T-helper 9 cell (primary cell): ENCODE measurements at places on chromosomes 1 and 21.

GRCh38 chr1:235304549-235305451 is 23.2 kb downstream of the ARID4B start:
- peak; percentile 32 for DNase-seq

GRCh38 chr1:205317311-205317917 is 4.1 kb downstream of the NUAK2 start:
- DNase-seq, result no peak

GRCh38 chr21:36877741-36878140 is 88.7 kb downstream of the HLCS start:
- DNase-seq, result no peak

- DNase-seq, result no peak
These were observed 117.9 kb upstream of the HMGB4 start for GRCh38 chr1:33745942-33746341.

DNA sequence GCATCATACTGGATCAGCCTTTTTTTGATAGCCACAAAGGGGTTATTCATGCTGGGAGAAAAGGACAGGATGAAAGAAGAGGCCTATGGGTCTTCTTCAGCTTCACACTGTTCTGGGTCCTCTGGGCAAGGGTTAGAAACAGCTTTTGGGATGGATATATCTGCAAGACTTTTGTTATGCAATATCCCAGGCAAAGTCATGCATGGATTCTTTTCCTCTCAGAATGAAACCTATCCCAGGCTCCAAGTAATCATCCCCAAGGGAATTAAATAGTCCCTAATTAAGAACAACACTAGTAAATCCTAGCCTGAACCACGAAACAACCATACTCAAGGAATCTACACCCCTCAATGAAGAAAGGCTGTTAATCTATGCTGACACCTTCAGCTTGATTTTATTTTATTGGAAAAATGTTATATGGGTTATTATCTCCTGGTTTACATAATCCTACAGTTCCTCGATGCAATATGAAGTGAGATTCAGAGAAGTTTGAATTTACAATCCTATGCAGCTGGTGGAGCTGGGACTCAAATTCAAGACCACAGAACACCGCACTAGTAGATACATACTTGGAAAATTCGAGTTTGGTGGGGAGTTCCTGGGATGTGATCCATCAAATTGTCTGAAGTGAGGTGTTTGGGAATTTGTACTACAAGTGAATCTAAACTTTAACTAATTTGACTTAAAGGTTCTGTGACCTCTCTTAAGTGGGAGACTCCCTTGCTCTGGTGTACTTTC is 338.6 kb downstream of the TBX15 start:
- DNase-seq, result no peak

GRCh38 chr1:63148825-63149645 is 173.3 kb upstream of the FOXD3 start:
- no peak for DNase-seq

- DNase-seq, result no peak
These were observed 136.8 kb downstream of the PTPRC start for GRCh38 chr1:198775606-198776005.

- DNase-seq, result no peak
These were observed 1106.6 kb upstream of the B3GALT2 start for GRCh38 chr1:194292966-194293365.

DNA sequence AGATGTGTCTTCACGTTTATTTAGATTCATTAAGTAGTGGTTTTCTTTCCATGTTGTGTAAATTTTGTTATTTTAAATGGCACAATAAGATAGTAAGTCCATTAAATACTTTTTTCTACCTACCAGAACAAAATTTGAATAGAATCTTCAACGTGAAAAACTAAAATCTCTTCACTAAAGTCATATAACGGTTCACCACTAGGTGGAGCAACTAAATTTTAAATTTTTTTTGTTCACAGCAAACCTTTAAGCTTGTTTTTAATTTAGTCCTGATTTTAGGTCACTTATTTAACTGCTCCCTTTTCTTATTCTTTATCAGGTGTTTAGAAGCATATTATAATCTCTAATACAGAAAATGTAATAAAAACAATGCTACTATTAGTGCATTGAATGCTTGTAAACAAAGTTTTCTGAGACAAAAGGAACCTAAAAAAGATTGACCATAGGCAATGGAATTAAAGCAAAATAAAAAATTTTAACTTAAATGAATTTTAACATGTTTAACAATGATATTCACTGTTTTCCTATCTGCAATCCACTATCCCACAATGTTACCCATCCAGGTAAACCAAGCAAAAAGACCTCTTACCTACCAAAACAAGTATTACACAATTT is 28.3 kb upstream of the PKN2 start:
- DNase-seq, result no peak

DNA sequence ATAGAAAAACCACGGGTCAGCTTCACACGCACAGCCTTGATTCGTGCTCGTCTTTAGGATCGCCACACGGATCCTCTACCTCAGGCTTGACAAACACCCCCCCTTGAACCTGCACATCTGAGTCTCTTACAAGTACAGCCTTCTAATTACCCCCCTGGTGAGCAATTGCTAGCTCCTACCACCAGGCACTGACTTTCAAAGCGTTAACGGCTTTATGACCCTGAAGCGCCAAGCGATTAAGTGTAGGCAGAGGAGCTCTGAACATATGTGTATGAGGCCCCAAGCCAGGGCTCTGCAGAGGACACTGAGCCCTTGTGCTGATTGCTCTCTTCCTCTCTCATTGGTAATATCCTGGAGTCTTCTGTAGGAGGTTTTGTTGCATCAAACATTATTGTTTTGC is 55.7 kb upstream of the EPHA8 start:
- DNase-seq, result no peak

- DNase-seq, result no peak
These were observed 6.6 kb downstream of the HEYL start for GRCh38 chr1:39632682-39633417.

DNA sequence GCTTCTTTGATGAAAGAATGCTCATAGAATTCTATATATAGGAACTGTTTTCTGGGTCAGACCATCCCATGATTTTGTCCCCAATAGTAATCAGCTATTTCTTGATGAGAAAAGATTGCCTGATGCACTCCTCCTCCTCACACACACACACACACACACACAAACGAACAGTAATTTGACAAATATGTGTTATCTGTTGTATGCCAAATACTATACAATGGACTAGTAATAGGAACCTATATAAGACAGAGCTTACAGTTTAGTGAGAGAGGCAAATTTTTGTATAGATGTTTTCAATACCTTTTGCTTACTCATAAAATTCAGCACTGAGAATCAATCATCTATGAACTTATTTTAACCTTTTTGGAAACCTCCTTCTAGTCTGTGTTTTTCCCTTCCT is 76.8 kb downstream of the PLA2G4A start:
- DNase-seq, result no peak

DNA sequence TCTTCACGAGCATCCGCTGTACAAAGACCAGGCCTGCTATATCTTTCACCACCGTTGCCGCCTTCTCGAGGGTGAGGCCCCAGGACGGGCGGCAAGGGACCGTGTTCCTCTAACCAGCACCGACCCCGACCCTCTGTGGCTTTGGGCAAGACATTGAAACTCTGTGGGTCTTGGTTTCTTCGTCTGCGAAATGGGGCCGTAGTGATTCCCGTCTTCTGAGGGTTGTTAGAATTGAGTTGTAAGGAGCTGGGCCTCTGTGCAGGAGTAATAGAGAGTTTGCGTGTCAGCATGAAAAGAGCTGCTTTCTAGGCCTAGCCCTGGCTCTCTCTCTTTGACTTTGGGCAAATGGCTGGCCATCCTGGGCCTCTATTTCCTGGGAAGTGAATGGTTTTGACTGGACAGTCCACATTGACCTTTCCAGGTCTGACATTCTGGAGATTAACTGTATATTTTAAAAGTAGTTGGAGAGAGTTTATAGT is 591 bp downstream of the MRPL37 start:
- DNase-seq, result no peak

DNA sequence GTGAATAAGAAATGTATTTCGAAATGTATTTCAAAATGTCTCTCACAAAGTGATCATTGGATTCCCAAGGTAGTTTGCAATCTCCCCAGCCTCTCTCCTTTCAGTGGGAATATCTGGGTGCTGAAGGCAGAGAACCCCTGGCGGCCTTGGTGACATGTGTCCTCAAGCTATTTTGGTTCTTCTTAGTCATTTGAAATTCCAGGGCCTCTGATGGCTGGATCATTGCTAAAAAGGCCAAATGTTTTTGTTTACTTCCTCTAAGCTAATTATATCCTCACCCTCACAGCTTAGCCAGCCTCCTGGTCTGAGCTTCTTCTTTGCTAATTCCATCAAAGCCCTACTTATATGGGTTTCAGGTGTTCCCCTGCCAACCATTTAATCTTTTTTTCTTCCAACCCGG is 71.2 kb downstream of the LRRC40 start:
- no peak for DNase-seq

DNA sequence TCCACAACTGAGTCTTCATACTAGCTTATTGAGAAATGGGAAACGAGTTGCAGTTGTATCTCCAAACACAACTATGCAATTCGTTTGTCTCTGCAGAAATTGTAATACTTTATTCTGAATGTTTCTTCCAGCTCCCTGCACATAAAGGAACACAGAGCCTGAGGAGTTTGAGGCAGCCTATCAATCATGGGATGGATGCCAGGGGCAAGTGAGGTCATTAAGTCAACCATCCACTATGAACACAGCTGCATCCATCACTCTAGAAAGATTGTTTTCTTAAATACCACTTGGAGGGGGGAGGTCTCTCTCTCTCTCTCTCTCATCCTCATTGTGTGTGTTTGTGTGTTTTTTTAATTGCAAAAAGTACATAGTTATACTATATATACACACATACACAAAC is 2.9 kb upstream of the PSMB2 start:
- DNase-seq, result no peak

DNA sequence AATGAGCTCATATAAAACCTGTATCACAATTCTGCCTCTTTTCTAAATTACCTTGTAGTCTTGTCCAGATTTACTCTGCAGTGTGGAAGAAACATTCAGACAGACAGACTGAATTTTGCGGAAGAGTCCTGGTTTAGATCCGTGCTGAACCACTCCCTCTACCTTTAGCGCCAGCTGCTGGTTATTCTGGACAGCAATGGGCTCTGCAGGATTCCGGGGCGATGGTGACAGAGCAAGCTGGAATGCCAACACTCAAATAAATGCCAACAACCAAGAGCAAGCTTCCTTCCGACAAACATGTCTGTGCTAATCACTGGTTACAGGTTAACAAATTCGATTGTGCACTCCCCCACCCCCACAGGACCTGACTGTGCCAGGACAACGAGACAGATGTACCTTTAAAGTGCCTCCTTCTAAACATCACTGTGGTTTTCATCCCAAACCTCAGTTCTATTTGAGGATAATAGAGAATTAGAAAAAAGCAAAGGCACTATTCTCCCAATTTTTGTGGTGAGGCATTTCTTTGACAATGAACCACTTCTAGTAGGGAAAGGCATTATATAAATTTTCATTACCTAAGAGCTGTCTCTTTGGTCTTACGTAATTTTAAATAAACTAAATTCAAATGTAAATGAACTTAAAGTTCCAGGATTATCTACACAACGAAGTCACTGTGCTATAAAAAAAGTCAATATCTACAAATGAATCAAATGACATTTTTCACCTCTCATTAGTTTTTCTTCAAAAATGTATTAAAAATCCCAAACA is 90.4 kb downstream of the INTS7 start:
- DNase-seq, result no peak

DNA sequence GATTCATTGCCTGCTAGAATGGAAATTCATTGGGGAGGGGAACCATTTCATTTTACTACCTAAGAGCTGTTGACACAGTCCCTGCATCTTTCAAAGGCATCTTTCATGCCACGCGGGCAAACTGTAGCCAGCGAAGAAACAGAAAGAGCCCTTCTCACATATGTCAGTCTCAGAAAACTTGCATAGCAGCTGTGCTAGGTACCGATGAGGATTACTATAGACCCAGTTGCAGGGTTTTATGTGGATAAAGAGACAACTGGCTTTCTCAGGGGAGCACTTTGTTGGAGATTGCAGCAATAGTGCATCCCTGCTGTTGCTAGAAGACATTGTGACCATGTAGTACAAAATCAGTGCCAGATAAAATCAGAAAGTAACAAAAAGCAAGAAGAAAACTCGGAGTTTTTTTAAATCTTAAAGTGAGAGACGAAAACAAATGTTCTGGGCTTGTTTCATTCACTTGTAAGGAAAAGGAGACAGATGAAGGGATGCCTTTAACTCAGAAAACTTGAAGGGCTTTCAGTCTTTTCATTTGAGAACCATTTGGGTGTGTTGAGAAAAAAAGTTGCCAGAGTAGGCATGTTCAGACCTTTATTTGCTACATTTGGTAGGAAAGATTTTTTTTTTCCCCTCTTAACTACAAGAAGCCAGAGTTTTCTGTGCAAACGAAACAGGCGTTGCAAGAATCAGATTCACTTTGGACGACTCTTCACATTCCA is 804.1 kb downstream of the USP25 start:
- DNase-seq, result no peak

GRCh38 chr1:156162430-156163037 is 9.1 kb downstream of the SEMA4A start:
- DNase-seq, result no peak

DNA sequence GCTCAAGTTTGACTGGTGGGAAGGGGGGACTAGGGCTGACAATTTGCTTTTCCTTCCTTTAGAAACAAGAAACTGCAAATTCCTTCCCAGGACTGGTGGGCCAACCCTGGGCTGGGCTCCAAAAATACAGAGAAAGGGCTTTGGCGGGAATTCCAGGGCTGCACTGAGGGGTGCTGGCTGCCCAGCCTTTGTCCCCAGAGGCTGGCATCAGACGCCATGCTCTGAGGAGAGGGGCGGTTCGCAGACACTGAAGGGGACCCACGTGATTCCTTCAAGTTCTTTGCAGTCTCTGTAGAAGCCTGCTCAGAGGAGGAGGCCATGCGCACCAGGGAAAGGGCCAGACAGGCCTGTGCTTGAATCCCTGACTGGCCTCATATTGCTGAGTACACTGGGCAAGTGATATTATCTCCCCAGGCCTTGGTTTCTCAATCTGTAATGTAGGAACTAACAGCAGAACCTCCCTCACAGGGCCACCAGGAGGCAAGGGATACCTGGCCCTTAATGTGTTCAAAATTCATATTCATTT is 119.5 kb downstream of the EPHB2 start:
- DNase-seq, result no peak

GRCh38 chr1:116308276-116308675 is 64.8 kb upstream of the ATP1A1 start:
- no peak for DNase-seq

DNA sequence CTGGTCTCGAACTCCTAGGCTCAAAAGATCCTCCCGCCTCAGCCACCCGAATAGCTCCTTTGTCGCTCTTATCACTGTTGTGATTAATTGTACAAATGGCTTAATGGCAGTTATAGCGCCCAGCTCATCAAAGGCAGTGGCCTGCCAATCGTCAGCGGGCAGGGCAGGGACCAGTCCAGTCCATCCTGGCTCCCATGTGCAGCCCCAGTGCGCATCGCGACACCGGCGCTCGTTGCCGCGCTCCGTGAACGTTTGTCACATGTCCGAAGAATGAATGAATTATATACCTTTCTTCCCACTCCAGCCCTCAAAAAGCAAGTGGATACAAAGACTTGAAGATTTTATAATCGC is 18.4 kb downstream of the MTX1 start:
- DNase-seq, result no peak

DNA sequence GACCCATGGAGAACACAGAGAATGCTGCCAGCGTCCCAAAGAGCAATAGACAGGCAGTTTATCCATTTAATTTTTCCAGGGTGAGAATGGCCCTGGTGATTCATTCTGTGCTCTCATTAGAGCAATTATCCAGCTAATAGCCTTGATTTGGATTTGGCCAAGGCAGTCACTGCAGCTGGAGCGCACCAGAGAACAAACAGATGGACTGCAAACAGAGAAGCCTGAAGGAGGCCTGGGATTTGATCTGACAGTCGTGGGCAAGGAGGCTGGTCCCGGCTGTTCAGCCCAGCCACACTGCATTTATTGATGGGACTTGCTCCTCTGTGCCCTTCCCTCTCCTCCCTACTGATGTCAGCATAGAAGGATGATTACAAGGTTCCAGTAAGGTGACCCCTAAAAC is 353.9 kb upstream of the C1orf174 start:
- no peak for DNase-seq
